Osteoblast (primary cell): ENCODE measurements at places on chromosomes 6 and 20. TPM values are rescaled to one million over a fixed set of nuclear protein-coding genes. Genes with fewer than 3 reads are reported as not detected.

The TAGAP gene
- total RNA-seq, result not detected in 2 replicates

The ATP9A gene
- total RNA-seq, result 46.0 and 48.9 TPM in 2 replicates

The PLN gene
- total RNA-seq, result 0.36 and 0.59 TPM in 2 replicates

The BPIFB4 gene
- total RNA-seq, result not detected in 2 replicates

The KCNK15 gene
- 81.3 and 121 TPM in 2 replicates for total RNA-seq

The ARMC12 gene
- 0.36 and 0.59 TPM in 2 replicates for total RNA-seq

The C6orf89 gene
- total RNA-seq, result 59.0 and 60.1 TPM in 2 replicates

The OPN5 gene
- under 0.01 TPM in 1 of 2 replicates, not detected in the other for total RNA-seq

The EPB41L1 gene
- total RNA-seq, result 26.8 and 32.4 TPM in 2 replicates

The UST gene
- total RNA-seq, result 18.1 and 21.2 TPM in 2 replicates

The TBXT gene
- total RNA-seq, result not detected in 2 replicates

The RBM12 gene
- 57.8 and 62.6 TPM in 2 replicates for total RNA-seq

The NKAPL gene
- 1.1 and 1.2 TPM in 2 replicates for total RNA-seq

- H3K4me3 ChIP-seq, result no peak overlapping the region
- H3K4me1 ChIP-seq, result no peaks in the 10 kb centered on the region
- H3K27me3 ChIP-seq, result no peaks in the 10 kb centered on the region
- no peak overlapping the region for H3K27ac ChIP-seq
Observed at GRCh38 chr6:38901802-38902522, 146.6 kb upstream of the GLP1R start.

DNA sequence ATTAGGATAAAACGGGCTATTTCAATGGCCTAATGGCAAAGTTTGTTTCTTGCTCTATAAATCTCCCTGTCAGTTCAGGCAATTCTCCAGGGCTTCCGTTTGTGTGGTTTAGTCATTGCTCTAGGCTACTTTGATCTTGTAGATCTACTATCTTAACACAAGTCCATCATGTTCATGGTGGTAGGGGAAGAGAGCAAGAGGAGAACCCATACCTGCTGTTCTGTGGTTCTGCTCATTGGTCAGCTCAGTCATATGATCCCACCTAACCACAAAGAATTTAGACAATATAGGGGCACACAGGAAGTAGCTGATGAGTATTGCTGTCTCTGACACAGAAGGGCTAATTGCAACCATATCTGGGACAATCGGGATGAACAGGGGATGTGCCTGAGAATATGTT is 4.9 kb upstream of the DEK start:
- H3K4me3 ChIP-seq, result no peak overlapping the region
- no peaks in the 10 kb centered on the region for H3K27me3 ChIP-seq
- no peaks in the 10 kb centered on the region for H3K4me1 ChIP-seq
- H3K27ac ChIP-seq, result no peak overlapping the region

- no peak overlapping the region for H3K4me3 ChIP-seq
- no peaks in the 10 kb centered on the region for H3K4me1 ChIP-seq
- no peaks in the 10 kb centered on the region for H3K27me3 ChIP-seq
- no peaks in the 10 kb centered on the region for H3K36me3 ChIP-seq
- DNase-seq, result no peak
- H3K27ac ChIP-seq, result no peak overlapping the region
Observed at GRCh38 chr6:79307321-79308036, 73.0 kb upstream of the HMGN3 start.

DNA sequence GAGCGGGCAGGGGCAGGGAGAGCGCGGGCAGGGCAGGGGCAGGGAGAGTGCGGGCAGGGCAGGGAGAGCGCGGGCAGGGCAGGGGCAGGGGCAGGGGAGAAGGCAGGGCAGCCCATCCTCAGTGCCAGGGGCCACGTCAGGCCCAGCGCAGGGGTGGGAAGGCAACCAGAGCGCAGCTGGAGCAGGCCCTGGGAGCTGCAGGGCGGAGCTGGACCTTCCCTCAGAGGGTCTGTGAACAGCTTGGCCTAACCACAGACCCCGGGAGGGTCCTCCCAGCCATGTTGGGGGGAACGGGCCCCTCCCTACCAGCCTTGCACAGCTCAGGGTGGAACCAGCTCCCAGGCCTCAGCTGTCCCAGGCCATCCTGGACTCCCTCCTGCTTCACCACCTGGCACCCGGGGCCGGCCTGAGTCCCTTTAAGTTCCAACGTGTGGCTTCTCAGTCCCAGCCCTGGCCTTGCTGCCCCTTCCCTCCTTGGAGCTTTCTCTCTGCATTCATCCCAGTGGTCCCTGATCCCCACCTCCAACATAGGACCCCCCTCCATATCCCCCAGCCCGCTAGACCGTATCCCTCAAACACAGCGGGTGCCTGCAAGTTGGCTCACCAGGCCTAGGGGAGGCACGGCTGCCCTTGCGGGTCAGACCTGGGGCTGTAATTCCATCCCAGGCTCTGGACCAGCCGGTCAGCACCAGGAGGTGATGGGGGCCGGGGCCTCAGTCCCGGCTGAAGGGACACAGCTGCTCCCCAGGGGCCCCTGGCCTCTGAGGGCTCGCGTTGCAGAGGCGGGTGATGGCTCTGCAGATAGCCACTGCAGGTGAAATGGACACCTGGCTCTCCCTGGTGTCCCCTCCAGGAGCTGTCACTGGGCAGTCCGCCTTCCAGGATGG is 5.6 kb upstream of the ZBTB46 start:
- H3K4me3 ChIP-seq, result no peak overlapping the region
- DNase-seq, result peak; percentile 87
- peaks cover 3% of the 10 kb centered on the region for H3K27me3 ChIP-seq
- no peaks in the 10 kb centered on the region for H3K36me3 ChIP-seq

- H3K4me1 ChIP-seq, result peaks cover 24% of the 10 kb centered on the region
- H3K27ac ChIP-seq, result no peak overlapping the region
- H3K4me3 ChIP-seq, result no peak overlapping the region
Observed at GRCh38 chr20:58642441-58642840, 8.6 kb upstream of the STX16 start.

DNA sequence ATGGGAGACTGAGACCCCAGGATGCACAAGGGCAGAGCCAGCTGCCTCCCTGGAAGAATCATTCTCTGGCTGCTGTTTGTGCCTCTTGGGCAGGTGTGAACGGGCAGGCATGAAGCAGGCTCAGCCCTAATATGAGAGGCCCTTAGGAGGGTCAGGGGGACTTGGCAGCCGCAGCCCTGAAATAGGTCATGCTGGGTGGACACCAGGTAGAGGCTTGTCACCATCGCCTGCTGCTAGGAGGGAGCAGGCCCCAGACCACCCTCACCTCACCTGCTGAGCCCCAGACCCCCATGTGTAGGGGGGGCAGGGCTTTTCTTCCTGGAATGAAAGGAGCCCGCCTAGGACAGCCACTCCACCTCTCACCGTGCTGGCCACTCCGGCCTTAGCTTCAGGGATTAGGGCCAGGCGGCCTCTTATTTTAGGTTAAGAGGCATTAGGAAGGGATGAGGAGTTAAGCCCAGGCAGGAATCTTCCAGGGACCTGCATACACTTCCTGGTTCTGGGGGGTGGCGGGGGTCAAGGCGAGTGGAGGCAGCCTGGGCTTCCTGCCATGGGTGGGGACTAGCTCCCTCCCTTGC is 92.4 kb downstream of the ASXL1 start:
- no peak overlapping the region for H3K27ac ChIP-seq
- no peaks in the 10 kb centered on the region for H3K4me1 ChIP-seq
- H3K27me3 ChIP-seq, result no peaks in the 10 kb centered on the region
- DNase-seq, result peak; percentile 73
- H3K36me3 ChIP-seq, result peaks cover 34% of the 10 kb centered on the region

GRCh38 chr6:19662911-19663310 is 174.3 kb upstream of the ID4 start:
- no peaks in the 10 kb centered on the region for H3K36me3 ChIP-seq
- no peaks in the 10 kb centered on the region for H3K4me1 ChIP-seq
- no peak for DNase-seq

DNA sequence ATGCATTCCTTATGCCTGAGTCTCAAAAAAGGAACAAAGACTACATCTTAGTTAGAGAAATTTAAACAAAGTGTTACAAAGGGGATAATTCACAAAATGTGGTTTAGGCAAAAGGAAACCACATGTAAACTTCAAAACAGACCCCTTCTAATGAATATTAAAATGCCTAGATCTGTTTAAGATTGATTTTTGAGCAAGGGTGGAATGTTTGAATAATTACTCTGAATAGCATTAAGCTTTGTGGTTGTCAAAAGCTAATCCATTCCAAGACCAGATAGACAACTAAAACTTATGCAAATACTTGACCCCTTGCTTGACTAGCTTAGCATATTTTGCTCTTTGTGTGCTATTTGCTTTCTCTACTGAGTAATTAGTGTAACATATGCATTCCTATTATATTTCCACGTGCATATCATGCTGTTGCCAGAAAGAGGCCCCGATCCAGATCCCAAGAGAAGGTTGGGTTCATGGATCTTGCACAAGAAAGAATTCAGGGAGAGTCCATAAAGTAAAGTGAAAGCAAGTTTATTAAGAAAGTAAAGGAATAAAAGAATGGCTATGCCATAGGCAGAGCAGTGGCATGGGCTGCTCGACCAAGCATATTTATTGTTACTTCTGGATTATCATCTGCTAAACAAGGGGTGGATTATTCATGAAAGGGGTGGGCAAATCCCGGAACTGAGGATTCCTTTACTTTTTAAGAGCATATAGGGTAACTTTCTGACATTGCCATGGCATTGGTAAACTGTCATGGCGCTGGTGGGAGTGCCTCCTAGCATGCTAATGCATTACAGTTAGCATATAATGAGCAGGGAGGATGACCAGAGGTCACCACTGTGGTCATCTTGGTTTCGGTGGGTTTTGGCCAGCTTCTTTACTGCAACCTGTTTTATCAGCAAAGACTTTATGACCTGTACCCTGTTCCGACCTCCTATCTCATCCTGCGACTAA is 1193.4 kb upstream of the EYS start:
- H3K36me3 ChIP-seq, result no peaks in the 10 kb centered on the region
- no peak overlapping the region for H3K4me3 ChIP-seq
- H3K4me1 ChIP-seq, result no peaks in the 10 kb centered on the region
- no peak for DNase-seq
- H3K27me3 ChIP-seq, result no peaks in the 10 kb centered on the region

- no peak for DNase-seq
- peak overlapping the region; percentile 70 for H3K4me3 ChIP-seq
- H3K4me1 ChIP-seq, result peaks cover 82% of the 10 kb centered on the region
- H3K36me3 ChIP-seq, result peaks cover 7% of the 10 kb centered on the region
Observed at GRCh38 chr6:56693246-56693607, 50.5 kb upstream of the DST start.

- H3K4me1 ChIP-seq, result no peaks in the 10 kb centered on the region
- H3K27ac ChIP-seq, result no peak overlapping the region
- H3K36me3 ChIP-seq, result no peaks in the 10 kb centered on the region
- no peak for DNase-seq
- H3K27me3 ChIP-seq, result no peaks in the 10 kb centered on the region
Observed at GRCh38 chr6:138030872-138031271, 76.3 kb downstream of the PERP start.

DNA sequence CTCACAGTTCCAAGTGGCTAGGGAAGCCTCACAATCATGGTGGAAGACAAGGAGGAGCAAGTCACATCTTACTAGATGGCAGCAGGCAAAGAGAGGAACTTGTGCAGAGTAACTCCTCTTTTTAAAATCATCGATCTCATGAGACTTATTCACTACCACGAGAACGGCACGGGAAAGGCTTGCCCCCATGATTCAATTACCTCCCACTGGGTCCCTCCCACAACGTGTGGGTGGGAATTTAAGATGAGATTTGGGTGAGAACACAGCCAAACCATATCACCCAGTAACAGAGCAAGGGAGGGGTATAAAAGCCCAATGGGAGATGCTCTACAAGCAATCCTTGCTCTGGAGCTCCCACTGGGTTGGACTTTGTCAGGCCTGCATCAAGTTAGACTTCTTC is 80.4 kb downstream of the JPH2 start:
- H3K4me3 ChIP-seq, result no peak overlapping the region
- no peaks in the 10 kb centered on the region for H3K36me3 ChIP-seq
- peaks cover 33% of the 10 kb centered on the region for H3K27me3 ChIP-seq
- H3K27ac ChIP-seq, result no peak overlapping the region
- DNase-seq, result no peak

- no peaks in the 10 kb centered on the region for H3K27me3 ChIP-seq
- DNase-seq, result no peak
- peaks cover 11% of the 10 kb centered on the region for H3K4me1 ChIP-seq
- peak overlapping the region; percentile 79 for H3K27ac ChIP-seq
- H3K4me3 ChIP-seq, result peak overlapping the region; percentile 80
Observed at GRCh38 chr6:151493161-151493803, 535 bp upstream of the CCDC170 start.

GRCh38 chr6:38131527-38131965 is 312.0 kb downstream of the ZFAND3 start:
- peak; percentile 96 for DNase-seq
- peaks cover 11% of the 10 kb centered on the region for H3K36me3 ChIP-seq
- H3K4me3 ChIP-seq, result no peak overlapping the region
- peaks cover 13% of the 10 kb centered on the region for H3K4me1 ChIP-seq
- peak overlapping the region; percentile 60 for H3K27ac ChIP-seq
- no peaks in the 10 kb centered on the region for H3K27me3 ChIP-seq

DNA sequence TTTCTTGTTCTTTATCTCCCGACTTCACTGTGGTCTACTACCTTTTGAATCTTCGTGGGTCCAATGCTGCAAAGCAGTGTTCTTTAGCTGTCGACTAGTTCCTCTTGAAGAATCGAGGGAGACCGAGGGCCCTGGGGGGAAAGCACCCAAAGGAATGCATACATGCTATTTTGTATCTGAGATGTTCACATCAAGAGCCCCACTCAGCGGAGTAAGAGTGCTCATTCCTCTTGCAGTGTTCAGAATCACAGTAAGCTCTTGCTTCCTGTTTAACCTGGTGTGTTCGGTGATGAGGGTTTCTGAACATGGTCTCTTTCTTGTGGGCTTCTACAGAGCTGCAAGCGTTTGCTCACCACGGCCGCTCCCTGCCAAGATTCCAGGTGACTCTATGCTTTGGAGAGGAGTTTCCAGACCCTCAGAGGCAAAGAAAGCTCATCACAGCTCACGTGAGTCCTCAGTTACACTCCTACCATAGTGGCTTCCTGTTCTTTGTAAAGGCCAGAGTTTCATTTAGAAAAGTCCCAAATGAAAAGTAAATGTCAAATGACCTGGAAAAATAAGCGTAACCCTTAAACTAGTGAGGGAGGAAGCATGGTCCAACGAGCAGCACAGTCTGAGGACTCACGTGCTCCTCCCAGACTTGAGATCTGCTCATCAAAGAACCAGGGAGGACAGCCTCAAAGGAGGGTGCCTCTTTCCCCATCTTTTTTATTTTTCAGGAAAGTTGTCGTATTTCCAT is 13.3 kb downstream of the IRF4 start:
- no peak for DNase-seq
- H3K4me3 ChIP-seq, result no peak overlapping the region
- H3K27ac ChIP-seq, result no peak overlapping the region
- H3K27me3 ChIP-seq, result peaks cover 9% of the 10 kb centered on the region
- H3K36me3 ChIP-seq, result no peaks in the 10 kb centered on the region
- H3K4me1 ChIP-seq, result no peaks in the 10 kb centered on the region

GRCh38 chr6:116419069-116419786 is 41.9 kb upstream of the CALHM6 start:
- no peak for DNase-seq
- H3K27me3 ChIP-seq, result no peaks in the 10 kb centered on the region
- peaks cover 15% of the 10 kb centered on the region for H3K4me1 ChIP-seq
- H3K27ac ChIP-seq, result peak overlapping the region; percentile 6
- H3K36me3 ChIP-seq, result peaks cover 5% of the 10 kb centered on the region
